ENCODE measurements at places on chromosomes 13 and 19.

GRCh38 chr13:35697186-35697730, 220.8 kb upstream of the MAB21L1 start:
- no peak for DNase-seq

GRCh38 chr13:41268764-41269163, 5.4 kb upstream of the MTRF1 start:
- no peak for DNase-seq

DNA sequence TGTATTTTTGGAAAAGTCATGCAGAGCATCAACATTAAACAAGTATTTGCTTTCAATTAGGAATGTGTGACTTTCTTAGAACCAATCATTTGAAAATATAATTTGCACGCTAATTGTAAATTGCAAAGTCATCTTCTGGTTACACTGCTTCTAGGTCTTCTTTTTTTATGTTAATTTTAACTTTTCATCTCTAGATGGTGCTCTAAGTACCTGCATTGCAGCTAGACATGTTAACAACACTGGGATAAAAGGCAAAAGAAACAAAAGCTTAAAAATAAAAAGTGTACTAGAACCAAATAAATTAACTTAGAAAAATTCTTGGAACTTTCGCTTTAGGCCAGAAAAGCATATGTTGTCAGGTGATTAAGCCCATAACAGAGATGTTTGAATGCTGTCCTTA, 2758.2 kb downstream of the PCDH9 start:
- DNase-seq: no peak

DNA sequence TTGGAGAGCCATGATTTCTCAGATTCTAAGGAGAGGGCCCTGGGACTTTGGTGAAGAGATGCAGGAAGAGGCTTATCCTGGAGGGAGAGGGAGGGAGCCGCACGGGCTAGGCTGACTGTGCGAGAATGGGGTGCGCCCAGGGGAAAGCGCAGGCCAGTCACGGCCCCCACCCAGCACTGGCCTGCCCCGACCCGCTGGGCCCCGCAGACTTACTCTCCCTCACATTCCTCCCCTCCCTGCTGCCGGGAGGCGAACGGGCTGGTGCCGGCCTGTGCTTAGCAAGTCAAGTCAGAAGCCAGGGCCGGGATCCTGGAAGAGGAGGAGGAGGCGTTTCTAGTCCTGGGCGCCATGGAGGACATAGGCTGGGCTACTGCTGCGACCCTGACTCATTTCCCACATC, 120.0 kb downstream of the CRYL1 start:
- DNase-seq: peak; percentile 42

GRCh38 chr13:48176781-48177180, 56.2 kb upstream of the ITM2B start:
- DNase-seq: no peak

GRCh38 chr19:44725684-44726083, 22.8 kb upstream of the BCL3 start:
- no peak for DNase-seq

Measured in glutamatergic neuron (in vitro differentiated cells).